Hepatic stellate cell (primary cell): ENCODE measurements at places on chromosomes 6 and 20.

DNA sequence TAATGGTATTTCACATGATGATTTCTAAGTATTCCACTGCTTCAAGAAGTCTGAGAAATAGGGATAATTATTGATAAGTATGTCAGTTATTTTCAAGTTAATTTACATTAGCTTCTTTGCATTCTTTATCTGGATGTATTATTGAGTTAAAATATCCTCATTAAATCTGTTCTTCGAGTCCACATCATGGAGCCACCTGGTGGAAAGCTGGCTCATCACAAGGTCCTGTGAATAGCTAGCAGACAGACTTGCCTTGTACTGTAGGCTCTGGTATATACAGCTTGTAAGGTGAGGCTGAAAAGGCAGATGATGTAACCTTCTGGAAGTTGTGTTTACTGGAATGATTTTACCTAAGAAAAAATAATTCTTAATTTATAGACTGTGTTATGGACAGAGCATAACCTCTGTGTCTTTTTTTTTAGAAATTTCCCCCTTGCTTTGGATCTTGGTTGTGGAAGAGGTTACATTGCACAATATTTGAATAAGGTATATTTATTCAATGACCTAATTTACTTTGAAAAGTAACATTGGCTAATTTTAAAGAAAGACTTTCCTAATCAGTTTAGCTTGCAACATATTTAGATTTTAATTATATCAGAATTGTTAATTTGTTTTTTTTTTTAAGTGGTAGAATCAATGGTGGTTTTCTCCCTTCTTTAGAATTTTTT lies 3.5 kb downstream of the NDUFAF5 start:
- DNase-seq = peak; percentile 46

- DNase-seq = peak; percentile 81
Observed at GRCh38 chr6:111552241-111552744, 53.4 kb downstream of the TRAF3IP2 start.

DNA sequence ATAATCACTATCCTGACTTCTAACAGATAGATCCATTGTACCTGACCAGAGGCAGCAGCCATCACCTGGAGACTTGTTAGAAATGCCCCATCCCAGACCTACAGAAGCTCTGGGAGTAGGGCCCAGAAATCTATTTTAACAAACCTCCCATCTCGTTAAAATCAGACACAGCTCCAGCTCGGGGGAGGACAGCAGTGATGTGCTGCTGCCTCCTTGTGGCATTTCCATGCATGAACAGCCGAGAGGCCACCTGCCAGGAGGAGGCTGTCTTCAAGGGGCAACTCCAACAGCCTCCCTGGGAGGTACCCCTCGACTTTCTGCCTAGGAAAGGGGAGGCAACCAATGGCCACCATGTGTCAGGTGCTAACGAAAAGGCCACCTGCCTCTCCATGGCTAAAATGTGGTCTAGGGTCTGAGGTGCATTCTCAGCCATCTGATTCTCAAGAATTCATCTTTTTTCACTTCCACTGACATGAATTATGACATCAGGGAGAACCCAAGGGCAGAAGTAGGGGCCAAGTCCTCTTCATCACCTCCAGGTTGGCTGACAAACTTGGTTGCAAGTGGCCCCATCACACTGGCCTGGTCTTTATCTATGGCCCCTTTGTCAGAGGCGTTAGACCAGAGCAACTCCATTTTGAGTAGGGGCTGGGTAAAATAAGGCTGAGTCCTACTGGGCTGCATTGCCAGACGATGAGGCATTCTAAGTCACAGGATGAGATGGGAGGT lies 12.2 kb upstream of the KCNK15 start:
- DNase-seq = peak; percentile 76

DNA sequence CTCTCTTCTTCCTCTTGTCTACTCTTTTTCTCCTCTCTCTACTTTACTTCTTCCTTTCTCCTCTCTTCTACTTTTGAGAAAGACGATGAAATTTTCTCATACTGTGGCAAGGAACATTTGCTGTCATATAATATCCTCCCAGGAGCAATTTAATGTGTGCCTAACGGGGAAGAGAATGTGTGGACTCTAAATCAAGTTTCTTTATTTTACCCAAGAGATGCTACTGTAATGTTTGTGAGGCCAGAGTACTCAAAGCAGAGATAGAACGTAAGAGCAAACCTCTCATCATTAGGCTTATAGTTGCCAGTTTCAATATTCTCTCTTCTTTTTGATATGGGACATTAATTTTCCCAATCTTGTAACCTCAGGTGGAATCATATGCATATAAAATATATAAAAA lies 801.4 kb downstream of the BCKDHB start:
- no peak for DNase-seq

DNA sequence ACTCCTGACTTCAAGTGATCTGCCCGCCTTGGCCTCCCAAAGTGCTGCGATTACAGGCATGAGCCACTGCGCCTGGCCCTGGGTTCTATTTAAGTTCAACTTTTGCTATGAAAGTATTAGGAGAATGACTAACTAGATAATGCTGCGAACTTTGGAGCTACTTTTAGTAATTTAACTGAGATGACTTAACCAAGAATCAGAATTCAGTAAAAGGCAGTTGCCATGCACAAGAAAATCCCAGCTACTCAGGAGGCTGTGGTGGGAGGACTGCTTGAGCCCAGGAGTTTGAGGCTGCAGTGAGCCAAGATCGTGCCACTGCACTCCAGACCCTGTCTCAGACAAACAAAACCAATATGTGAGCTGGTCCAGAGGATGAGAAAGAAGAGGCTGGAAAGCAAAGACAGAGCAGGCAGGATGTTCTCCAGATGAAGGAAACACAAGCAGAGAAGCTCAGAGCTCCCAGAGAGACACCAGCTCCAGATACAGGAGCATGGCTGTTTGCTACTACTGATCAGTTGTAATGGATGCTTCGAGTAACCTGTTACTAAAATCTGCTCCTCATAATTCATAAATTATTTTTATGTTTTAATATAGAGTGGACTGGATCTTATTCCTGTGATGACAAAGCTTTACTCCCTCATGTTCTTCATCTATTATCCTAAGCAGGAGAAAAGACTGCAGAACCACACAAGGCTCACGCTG lies 23.9 kb downstream of the ZNF217 start:
- no peak for DNase-seq

DNA sequence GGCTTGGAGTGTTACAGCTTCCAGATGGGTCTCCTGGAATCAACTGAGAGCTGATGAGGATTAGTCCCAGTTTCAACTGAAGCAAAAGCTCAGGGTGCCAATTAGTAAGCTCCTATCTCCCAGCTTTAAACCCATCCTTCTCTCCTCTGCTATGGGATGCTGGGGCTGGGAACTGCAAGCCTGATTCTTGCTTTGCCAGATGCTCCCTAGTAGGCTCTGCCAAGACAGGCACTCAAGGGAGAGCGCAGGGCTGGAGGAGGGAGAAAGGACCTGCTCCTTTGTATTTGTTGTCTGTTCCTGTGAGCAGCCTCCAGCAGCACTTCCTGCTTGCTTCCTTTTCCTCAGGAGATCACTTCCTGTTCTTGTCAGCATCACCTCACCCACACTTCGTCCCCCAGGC lies 309.7 kb downstream of the KIF16B start:
- no peak for DNase-seq

GRCh38 chr20:63930971-63931553 lies 25.2 kb downstream of the UCKL1 start:
- DNase-seq = no peak

DNA sequence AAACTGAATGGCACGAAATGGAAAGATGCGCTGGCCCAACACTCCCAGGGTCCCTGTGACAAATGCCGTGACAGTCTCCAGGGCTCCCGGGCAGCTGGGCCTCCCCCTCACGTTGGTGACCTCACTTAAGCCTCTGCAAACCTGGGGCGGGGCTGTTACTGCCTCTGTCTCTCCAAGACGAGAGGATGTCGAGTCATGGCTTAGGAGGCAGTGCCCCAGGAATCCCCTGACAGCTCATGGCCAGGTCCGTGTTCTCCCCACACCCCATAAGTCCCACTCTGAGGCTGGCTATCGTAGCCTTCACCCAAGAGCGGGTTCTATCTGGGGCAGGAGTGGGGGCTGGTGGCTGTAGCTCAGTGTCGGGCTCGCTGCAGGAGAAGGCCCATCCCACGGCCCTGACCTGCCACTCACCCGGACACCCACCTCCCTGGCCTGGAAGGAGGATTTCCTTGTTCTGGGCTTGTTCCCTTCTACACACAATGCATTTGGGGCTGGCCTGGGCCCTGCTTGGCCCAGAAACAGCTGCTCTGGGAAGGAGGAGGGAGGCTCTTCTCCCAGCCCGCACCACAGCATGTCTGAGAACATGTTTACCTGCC lies 5.6 kb upstream of the RPS21 start:
- peak; percentile 83 for DNase-seq

DNA sequence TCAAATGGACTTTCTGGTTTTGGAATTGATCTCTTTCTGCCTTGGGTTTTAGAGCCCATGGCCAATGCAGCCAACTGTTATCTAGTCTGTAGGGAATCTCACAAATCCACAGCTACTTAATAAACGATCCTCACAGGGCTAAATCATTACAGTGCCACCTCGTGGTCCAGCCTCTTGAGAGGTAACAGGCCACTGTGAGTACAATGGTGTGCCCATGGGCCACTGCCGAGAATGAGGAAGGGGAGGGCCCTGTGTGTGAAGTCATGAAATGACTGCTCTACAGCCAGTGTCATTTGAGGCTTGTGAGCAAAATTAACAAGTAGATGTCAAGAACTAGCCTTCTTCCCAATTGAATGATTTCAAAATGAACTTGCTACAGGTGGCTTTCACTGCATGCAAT lies 54.3 kb upstream of the GMPR start:
- peak; percentile 21 for DNase-seq

DNA sequence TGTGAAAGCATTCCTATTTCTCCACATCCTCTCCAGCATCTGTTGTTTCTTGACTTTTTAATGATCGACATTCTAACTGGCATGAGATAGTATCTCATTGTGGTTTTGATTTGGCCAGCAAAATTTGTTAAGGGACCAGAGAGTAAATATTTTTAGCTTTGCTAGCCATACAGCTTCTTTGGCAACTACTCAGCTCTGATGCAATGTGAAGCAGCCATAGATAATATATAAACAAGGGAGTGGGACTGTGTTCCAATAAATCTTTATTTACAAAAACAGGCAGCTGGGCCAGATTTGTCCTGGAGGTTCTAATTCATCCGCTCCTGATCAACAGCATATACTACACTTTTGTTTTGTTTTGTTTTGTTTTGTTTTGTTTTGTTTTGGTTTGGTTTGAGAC lies 202.9 kb downstream of the ZNF217 start:
- DNase-seq = no peak

- DNase-seq = no peak
Observed at GRCh38 chr6:117498159-117498558, 15.7 kb downstream of the DCBLD1 start.

GRCh38 chr20:31488115-31488514 lies 13.0 kb downstream of the REM1 start:
- no peak for DNase-seq

DNA sequence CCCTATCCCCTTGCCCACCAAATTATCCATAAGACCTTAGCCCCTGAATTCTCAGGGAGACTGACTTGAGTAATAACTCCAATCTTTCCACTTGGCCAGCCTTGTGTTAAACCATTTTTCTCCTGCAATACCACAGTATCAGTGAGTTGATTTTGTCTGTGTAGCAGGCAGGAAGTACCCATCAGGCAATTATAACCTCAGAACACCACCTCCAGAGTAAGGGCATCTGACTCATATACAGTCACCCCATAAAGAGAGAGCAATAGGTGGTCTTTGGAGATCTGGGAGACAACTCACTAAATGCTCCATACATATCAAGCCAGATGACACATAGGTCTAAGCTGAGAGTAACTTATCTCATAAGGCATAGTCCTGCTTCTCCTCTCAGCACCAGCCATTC lies 83.7 kb downstream of the FILIP1 start:
- no peak for DNase-seq

GRCh38 chr20:60926831-60927230 lies 325.2 kb upstream of the CDH4 start:
- no peak for DNase-seq

- DNase-seq = no peak
Observed at GRCh38 chr6:37041521-37041920, 36.1 kb downstream of the FGD2 start.

- no peak for DNase-seq
Observed at GRCh38 chr20:17281478-17281877, 54.6 kb downstream of the PCSK2 start.

- no peak for DNase-seq
Observed at GRCh38 chr6:4977468-4977867, 26.4 kb downstream of the RPP40 start.

GRCh38 chr6:36837686-36838085 lies 1.6 kb downstream of the CPNE5 start:
- no peak for DNase-seq

DNA sequence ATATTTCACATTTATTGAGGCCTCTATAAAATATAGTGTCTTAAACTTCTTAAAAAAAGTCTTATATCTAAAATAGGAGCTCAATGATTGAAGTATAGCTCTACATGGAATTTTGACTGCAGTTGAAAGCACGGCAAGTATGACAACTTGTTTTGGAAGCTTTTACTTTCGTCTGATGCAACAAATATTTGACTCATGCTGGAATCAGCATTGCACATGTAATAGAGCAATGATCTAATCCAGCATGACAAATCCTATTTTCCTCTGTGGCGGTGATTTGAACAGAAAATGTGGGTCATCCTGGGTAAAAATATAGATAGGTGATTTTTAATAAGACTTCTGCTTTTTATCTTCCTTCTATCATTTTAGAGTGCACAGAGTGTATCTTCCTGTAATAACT lies 111.6 kb downstream of the TINAG start:
- DNase-seq = peak; percentile 19

DNA sequence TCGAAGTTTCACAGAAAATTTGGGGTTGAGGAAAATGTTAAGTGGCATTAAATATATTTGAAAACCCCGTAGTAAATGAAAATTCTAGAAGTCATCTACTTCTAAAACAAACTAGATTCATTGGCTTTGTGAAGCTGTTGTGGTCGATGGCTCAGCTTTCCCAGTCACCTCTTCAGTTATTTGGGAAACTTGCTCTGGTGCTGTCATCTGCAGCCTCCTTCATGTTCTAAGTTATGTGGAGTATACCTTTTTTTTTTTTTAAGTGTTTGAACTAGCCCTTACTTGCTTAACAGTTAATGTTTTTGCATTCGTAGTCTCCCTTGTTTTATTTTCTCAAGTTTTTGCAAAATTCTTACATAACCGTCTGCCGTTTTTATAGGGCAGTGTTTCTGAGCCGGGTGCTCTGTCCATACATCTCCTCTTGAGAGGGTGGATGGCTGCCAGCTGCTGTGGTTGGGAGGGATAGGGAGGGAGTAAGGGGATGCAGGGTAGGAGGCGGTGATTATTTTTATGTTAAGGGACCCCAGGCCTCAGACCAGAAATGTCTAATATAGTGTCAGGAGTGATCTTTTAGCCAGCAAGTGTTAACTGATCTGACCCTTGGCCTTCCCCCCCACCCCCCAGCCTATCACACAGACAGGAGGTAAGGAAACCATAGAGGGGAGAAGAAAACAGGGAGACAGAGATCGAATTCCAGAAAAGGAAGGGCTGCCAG lies 7.1 kb downstream of the RREB1 start:
- DNase-seq = no peak

GRCh38 chr20:14744723-14745122 lies 407.3 kb upstream of the FLRT3 start:
- DNase-seq = no peak

DNA sequence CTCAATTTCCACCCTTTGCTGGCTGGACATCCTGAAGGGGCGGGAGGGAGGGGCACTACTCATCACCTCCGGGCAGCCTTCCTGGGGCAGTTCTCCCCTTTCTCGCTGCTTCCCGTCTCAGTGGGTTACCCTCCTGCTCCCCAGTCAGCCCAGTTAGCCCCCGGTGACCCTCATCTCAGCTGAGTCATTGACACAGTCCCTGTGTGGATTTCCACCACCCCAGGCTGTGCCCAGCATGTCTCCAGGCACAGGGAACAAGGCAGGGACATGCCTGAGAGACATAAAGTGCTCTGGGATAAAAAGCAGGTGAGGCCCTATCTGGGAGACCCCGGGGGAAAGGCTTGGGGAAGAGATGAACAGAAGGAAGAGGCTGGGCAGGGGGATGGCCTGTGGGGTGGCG lies 29.9 kb upstream of the HMGA1 start:
- DNase-seq = no peak
